ENCODE measurements at places on chromosomes 11 and 22.

GRCh38 chr11:33303541-33303940 lies 46.4 kb downstream of the HIPK3 start:
- DNase-seq, result no peak

GRCh38 chr11:72352859-72353551 lies 81.3 kb downstream of the CLPB start:
- no peak for DNase-seq

- no peak for DNase-seq
These were observed 42.4 kb downstream of the TTC28 start for GRCh38 chr22:28637225-28637624.

- DNase-seq, result no peak
These were observed 109.4 kb downstream of the LDLRAD3 start for GRCh38 chr11:36053281-36053680.

DNA sequence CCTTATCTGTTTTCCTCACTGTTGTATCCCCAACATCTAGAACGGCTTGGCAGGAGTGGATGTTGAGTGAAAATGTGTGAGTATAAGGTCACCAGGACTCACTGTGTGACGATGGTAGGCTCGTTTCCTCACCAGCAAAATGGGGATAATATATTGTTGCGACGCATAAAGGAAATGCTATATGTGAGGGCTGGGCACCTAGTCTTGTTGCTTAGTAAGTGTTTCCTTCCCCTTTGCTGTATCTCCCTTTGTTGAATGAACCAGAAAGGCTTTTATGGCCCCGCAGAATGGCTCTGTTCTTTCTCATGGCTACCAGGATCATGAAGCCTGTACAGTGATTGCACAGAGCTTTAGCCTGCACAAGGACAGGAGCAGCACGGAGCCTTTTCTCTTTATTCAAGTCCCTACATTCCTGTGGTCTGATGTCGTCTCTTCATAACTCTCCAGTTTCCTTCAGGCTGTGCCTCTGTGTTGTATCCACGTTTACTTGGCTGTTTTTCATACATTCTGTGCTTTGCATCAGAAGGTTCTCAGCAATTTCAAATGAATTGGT lies 5.4 kb downstream of the TNRC6B start:
- no peak for DNase-seq

DNA sequence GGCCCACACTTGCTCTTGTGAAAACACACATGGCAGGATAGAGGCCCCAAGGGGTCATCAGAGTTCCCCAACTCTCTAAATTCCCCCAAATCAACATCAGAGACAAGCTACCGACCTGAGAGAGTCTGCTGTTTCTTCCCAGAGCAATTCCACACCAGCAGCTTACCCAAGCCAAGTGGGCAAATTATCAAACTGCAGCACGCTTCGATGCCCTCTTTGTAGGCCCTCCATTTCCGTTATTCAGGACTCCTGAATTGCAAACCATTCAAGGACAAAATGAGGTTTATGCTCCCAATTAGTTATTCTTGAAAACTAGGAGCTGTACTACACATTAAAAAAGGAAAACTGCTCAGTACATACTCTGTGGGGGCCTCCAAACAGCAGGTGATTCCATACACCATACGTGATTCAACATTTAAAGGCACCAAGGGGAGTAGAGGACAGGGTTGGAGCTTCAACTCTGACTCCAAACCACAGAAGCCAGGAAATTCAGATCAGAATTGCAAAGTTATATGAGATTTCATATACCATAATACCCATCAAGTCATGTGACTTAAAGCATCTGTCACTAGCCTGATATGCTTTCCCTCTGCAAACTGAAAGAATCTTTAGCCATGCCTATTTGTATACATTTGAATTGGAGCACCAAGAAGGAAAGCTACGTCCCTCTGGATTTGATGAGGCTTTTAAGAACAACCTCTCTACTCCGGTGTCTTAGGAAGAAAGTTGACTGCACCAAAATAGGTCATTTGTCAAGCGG lies 234.8 kb downstream of the CADM1 start:
- no peak for DNase-seq

DNA sequence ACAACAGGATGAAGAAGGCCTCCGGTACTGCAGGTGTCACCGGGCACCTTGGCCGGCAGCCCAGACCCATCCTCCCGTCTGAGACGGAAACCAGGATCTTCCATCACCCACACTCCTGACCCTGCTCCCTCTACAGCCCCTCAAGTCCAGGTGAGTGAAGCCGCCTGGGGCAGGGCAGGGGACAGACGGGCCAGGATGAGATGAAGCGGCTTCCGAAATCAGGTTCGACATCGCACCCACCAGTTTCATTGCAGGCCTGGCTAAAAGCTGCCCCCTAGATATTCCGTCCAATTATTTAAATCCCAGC lies 639.1 kb downstream of the TBC1D22A start:
- no peak for DNase-seq

- DNase-seq, result no peak
These were observed 26.2 kb downstream of the DNHD1 start for GRCh38 chr11:6523253-6523652.

GRCh38 chr11:134230339-134230738 lies 5.9 kb downstream of the VPS26B start:
- no peak for DNase-seq

- DNase-seq, result no peak
These were observed 12.6 kb upstream of the MMP20 start for GRCh38 chr11:102637731-102638130.
